NCI-H1436 (cell line): ENCODE measurements at places on chromosomes 4 and X.
A peak's percentile ranks its signal among the peaks of the same experiment; 100 is the strongest.

GRCh38 chr4:152109531-152110509 is 349.0 kb upstream of the GATB start:
- DNase-seq, result no peak

GRCh38 chr4:175277816-175278215 is 359.7 kb downstream of the ADAM29 start:
- DNase-seq, result peak; percentile 25

GRCh38 chr4:55078987-55079386 is 46.4 kb downstream of the KDR start:
- no peak for DNase-seq

- DNase-seq, result peak; percentile 12
These were observed 2024.5 kb upstream of the ADGRL3 start for GRCh38 chr4:59175617-59176016.

DNA sequence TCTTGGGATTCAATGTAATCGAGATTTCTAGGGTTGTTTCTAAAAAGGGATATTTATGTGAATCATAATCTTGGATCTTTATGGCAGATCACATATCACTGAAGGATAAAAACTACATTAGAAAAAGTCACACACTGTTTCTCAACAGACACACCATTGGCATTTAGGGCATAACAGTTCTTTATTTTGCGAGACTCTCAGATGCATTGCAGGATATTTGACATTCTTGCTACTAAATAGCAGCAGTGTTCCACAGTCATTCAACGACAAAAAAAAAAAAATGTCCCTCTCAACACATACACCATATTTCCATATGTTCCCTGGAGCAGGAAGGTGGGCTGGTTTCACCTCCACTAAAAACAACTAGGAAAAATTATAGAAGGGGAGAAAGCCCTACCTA is 243.4 kb upstream of the PCDH18 start:
- no peak for DNase-seq

GRCh38 chr4:39004758-39005157 is 27.5 kb downstream of the TMEM156 start:
- no peak for DNase-seq

DNA sequence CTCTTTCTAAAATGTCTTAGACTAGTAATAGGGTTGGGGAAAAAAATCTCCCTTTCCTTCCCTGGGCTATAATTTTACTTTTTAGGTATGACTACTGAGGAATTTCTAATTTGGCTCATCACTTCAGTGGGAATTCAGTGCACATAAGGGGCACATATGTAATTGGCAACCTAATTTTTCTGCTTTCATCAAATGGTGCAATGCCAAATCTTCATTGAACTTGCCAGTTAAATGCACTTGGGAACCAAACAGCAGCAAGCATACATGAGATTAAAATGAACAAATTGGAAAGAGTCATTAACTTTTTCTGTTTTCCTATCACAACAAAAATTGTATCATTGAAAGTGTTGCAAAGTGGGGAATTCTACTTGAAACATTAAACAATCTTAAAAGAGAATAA is 2.9 kb upstream of the CCSER1 start:
- DNase-seq, result no peak

DNA sequence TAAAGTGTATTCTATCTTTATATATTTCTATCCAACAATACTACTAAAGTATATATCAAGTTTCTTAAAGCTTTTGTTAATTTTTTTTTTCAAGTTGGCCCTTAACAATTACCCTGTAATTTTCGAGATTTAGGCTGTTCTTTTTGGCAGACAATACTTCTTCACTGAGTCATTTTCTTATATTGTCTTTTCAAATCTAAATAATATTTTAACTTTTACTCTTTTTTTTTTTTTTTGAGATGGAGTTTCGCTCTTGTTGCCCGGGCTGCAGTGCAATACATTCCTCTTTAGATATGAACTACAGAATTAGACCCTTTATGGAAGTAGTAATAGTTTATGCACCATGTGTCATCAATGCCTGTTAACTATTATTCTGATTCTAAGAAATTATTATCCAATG is 120.7 kb downstream of the GLRA3 start:
- DNase-seq, result no peak

- no peak for DNase-seq
These were observed 10.2 kb upstream of the N4BP2 start for GRCh38 chr4:40046311-40046980.

GRCh38 chr4:153542131-153542530 is 76.0 kb downstream of the TMEM131L start:
- DNase-seq, result no peak

DNA sequence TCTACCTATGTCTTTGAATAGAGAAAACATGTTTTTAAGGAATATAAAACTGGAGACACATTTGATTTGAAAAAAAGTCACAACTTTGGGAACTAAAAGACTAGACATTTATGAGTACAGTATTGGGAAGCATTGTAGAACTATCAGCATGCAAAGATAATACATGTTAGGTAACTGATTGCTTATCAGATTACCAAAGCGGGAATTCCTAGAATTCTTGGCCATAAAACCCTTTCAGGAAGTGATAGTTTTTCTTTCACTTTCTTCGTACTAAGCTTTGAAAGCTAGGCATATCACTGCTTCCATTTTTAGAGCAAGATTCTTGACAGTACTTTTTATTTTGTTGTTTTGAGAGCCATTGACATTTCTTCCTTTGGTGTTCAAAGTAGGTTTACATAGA is 646.6 kb upstream of the PITX2 start:
- DNase-seq, result no peak

DNA sequence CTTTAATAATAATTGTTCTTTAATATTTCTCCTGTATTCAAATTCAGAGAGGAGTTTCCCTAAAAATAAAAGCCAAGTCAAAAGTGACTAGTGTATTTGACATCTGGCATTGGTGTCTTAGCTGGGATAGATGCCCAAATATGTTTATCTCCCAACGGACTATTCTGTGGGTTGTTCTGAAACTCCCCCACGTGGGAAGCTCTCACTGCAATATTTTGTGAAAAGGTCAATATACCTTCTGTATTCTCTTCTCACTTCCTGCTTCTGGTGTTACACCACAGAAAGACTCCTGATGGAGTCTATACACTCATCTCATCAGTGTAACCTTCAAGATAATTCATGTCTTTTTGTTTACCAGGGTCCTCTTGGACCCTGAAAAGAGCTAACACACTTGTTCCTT is 2052.8 kb upstream of the TENM3 start:
- no peak for DNase-seq

DNA sequence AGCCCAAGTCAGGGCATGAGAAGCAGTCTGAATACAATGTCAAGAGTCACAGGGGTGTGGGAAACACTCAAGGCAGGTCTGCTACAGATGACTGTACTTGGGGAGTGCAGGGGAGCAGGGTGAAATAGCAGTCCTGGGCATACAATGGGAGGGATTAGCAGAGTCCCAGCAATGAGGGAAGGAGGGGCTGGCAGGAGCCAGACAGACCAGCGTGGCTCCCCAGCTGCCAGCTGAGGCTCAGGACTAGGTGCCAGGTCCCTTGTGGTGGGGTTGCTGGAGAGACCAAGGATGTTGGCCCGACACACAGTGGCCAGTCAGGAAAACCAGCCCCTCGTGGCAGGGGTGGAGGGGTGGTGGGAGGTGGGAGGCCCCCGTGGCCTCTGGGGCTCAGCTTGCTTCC is 86.6 kb downstream of the RTL5 start:
- DNase-seq, result no peak

GRCh38 chrX:45472968-45473367 is 272.3 kb upstream of the DIPK2B start:
- no peak for DNase-seq

GRCh38 chr4:83075311-83076095 is 39.0 kb downstream of the PLAC8 start:
- no peak for DNase-seq

GRCh38 chrX:132732236-132732635 is 226.2 kb downstream of the HS6ST2 start:
- DNase-seq, result peak; percentile 1

DNA sequence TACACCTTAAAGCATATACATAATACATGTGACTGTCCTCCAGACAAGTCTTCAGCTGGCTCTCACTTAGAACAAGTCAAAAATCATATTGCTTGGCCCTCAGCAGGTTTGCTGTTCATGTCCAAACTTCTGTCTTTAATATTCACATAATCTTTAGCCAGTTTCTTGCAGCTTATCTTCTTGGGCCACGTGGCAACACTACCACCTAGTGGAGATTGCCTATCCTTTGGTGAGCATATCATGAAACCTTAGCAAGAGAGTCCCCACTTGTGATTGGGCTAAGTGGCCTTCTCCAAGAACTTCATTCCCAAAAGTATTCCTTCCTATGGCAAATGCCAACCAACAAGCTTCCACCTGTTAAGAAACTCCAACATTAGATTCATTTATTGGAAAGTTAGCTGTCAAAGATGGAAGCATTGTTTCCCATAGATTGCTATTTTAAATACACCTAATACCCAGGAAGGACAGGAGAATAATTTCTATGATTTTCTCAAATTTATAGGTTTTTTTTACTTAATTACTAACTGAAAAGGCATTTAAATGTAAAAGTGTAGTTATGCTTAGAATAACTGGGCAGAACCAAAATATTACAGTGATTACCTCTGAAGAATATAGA is 231.9 kb upstream of the INTU start:
- peak; percentile 11 for DNase-seq

- no peak for DNase-seq
These were observed 138.4 kb upstream of the HHIP start for GRCh38 chr4:144507311-144508101.

- no peak for DNase-seq
These were observed 12.0 kb downstream of the CPLX1 start for GRCh38 chr4:813900-814299.

DNA sequence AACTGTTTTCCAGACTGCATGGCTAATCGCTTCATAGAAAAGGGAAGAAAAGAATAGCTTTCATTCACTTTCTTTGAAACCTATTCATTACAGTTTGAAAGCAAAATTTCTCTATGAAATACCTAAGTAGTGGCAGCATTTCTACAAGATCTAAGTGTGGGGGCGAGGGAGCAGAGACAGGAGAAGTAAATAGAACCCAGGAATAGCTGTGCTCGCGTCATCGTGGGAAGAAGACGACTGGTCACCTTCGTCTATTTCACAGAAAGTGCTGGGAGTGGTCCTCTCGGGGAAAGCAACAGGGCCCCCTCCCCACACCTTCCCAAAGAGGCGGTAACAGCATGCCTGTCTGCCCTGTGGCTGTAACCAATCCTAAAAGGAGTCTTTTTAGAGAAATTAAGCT is 169.9 kb upstream of the NOCT start:
- no peak for DNase-seq

- DNase-seq, result no peak
These were observed 22.7 kb upstream of the HPGDS start for GRCh38 chr4:94365304-94365703.

GRCh38 chrX:107628662-107629539 is 591 bp downstream of the PRPS1 start:
- DNase-seq, result peak; percentile 36

DNA sequence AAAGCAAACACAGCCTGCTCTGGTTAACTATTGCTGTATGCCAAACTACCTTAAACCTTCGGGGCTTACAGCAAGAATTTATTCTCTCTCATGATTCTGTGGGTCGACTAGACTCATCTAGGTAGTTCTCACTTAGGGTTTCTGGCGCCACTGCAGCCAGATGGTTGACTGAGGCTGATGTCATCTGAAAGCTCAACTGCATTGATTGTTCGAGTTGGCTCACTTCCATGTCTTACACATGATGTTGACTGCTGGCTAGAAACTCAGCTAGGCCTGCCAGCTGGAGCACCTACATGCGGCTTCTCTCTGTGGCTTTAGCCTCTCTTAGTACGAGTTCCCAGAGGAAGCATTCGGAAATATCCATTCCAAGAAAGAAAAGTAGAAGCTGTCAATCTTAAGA is 103.2 kb downstream of the SRPX start:
- no peak for DNase-seq

- DNase-seq, result no peak
These were observed 22.0 kb downstream of the FAM133A start for GRCh38 chrX:93695981-93696380.

DNA sequence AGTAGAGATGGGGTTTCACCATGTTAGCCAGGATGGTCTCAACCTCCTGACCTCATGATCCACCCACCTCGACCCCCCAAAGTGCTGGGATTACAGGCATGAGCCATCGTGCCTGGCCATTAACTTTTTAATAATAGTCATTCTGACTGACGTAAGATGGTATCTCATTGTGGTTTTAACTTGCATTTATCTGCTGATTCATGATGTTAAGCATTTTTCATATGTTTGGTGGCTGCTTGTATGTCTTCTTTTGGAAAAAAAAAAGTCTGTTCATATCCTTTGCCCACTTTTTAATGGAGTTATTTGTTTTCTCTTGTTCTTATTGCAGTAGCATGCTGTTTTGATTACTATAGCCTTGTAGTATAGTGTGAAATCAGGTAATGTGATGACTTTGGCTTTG is 45.8 kb downstream of the ANXA10 start:
- DNase-seq, result no peak

DNA sequence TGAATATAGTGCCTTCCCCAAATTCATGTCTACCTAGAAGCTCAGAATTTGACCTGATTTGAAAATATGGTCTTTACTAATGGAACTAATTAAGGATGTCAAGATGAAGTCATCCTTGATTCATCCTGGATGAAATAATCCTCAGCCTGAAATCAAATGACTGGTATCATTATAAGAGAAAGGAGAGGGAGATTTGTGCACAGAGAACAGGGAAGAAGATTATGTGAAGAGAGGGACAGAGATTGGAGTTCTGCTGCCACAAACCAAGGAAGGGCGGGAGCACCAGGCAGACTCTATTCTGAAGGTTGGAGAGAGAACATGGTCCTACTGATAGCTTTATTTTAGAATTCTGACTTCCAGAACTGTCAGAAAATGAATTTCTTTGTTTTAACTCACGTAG is 680.9 kb upstream of the AADAT start:
- DNase-seq, result no peak

DNA sequence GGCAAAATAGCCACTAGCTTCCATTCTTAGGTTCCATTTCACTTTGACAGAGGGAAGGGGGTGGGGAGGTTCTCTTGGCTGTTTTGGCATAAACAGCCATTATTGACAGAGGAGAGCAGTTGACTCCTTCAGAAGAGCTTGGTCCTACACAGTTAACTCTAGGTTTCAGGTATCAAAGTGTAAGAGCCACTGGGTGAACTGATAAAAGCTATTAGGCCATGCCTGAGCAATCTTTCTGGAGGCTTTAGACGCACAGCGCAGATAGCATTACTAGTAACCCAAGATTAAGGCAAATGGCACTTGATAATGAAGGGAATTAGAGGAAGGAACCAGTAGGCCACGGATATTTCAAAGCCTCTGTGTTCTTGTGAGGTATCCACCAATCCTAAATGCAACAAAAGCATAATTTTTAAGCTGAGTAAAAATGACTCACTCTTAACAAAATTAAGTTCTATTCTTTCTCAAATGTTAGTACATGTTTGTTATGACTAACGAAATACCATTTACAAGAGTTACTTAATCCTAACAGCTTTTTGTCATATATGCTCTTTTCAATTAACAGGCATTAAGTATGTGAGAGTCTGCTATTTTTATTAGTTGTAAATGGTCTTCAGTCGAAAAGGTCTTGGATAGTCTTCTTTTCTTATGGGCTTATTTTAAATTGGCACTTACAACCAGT is 53.6 kb downstream of the SLC7A11 start:
- DNase-seq, result no peak
